ENCODE measurements at places on chromosomes 2 and 18.
A peak's percentile ranks its signal among the peaks of the same experiment; 100 is the strongest.

GRCh38 chr2:153871231-153872221 lies at the start of gene GALNT13:
Gene GALNT13, plus strand, starts transcription at chr2:153871922.
- DNase-seq: peak; percentile 91

- no peak for DNase-seq
Observed at GRCh38 chr2:32250290-32250689, 14.4 kb downstream of the NLRC4 start.

DNA sequence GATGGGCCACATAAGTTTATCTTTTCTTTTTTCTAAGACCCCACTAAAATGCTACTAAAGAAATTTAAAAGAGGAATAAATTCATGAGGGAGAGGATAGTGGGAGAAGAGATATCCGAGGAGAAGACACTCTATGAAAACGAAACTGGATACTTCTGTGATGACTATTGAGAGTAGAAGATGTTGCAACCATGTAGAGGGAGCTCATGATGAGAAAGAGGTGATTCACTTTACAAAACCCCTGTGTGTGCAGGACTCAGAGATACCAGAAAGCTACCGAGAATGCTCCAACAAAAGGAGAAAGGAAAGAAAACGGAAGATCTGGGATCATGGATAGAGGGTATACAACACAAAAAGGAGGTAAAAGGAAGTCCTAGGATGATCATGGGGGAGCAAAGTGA lies 34.9 kb downstream of the SLC38A11 start:
- DNase-seq: no peak

DNA sequence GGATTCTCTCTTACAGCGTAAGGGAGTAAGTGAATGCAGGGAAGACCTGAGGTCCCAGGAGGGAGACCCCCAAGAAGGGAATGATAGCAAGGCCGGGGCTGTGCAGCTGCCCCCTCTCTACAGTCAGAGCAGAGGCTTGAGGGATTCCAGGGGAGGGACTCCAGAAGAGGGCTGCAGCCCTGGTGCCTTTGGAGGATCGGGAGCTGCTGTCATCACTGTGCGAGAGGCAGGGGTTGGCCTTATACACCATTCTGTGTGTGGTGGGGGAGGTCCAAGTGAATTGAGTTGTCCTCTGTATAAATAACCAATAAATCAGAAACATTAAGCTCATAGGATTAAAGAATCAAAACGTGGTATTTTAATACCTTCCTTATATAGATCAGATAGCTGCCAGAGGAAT lies 114.9 kb downstream of the GLI2 start:
- DNase-seq: no peak

GRCh38 chr2:134479696-134480330 lies 225.9 kb downstream of the MGAT5 start:
- DNase-seq: no peak

GRCh38 chr2:25215948-25216679 lies 47.7 kb upstream of the POMC start:
- DNase-seq: no peak

- DNase-seq: no peak
Observed at GRCh38 chr2:137178951-137179377, 413.6 kb downstream of the THSD7B start.

DNA sequence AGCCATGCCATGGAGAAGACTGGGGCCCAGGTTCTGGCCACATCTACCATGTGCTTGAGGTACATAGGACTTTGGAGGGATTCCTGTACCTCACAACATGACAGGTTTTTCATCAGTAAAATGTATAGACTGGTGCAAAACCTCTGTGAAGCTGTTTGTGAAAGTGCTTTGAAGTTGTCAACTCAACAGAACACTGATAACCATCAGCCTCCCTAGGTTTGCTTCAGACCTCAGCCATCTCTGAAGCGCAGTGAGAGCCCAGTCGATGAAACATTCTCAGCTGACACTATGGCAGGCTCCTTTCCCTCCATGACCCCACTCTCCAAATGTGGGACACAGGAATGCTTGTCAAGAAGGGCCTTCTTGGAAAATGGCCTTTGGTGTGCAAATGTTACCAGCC lies 38.6 kb downstream of the STK25 start:
- no peak for DNase-seq

DNA sequence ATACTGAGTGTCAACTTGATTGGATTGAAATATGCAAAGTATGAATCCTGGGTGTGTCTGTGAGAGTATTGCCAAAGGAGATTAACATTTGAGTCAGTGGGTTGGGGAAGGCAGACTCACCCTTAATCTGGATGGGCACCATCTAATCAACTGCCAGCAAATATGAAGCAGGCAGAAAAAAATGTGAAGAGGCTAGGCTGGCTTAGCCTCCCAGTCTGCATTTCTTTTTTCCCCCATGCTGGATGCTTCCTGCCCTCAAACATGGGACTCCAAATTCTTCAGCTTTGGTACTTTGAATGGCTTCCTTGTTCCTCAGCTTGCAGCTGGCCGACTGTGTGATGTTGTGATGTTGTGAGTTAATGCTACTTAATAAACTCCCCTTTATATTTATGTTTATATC lies 577.4 kb downstream of the CPS1 start:
- DNase-seq: no peak

- no peak for DNase-seq
Observed at GRCh38 chr18:59707306-59707705, 10.1 kb upstream of the CCBE1 start.

GRCh38 chr2:227908266-227909054 lies 37.0 kb downstream of the DAW1 start:
- DNase-seq: no peak

DNA sequence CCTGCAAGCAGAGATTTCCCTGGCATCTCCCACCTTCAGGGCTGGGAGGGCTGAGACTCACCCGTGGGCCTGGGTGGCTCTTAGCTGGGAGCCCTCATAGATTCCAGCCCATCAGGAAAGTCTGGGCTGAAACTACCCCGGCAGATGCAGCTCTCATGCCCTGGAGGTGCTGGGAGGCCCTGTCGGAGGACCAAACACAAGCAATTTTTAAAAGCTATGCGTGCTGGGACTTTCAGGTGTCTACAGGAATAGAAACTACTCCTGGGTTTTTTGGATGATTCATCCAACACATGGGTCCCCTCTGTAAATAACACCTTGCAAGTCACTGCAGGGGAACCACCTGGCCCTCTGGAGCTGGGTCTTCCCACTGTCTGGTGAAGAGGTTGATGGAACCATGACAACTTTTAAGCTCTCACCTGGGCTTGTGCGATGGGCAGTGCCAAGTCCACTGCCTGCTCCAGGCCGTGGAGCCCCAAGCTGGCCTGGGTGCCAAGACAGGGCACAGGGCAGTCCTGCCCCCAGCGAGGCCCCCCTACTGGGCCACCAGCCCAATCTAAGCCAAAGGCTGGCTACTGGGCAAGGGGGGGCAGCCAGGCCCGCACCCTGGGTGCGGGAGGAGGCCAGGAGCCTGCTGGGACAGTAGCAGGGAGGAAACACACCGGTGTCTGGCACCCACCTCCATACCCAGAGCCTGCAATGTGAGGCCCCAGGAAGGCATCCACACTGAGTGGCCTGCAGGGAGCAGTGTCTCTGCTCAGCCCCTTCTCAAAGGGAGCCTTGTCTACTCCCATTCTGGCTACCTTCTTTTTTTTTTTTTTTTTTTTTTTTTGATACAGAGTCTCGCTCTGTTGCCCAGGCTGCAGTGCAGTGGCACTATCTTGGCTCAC lies 1.1 kb upstream of the GPR55 start:
- no peak for DNase-seq

GRCh38 chr18:61549889-61550288 lies 216.7 kb downstream of the CDH20 start:
- DNase-seq: no peak

- DNase-seq: no peak
Observed at GRCh38 chr2:68516051-68516955, 48.9 kb downstream of the APLF start.

- peak; percentile 7 for DNase-seq
Observed at GRCh38 chr2:182642328-182642727, 73.7 kb upstream of the DNAJC10 start.

GRCh38 chr2:26632624-26633185 lies 8.5 kb downstream of the CIB4 start:
- DNase-seq: no peak

DNA sequence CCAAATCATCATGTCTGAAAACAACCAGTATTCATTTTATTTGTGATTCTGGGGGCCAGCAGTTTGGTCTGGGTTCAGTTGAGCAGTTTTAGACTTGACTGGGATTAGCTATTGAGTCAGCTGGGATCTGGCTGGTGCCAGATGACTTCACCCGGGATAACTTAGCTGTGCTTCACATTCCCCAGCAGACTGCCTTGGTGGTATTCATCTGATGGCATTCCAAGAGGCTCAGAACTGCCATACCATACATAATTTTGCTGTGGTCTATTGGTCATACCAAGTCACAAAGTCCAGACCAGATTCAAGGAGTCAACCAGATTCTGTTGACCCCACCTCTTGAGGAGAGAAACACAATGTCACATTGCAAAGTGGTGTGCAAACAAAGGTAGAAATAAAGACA lies 7.8 kb upstream of the FSHR start:
- no peak for DNase-seq

GRCh38 chr2:23905155-23905554 lies 21.8 kb downstream of the ATAD2B start:
- no peak for DNase-seq

DNA sequence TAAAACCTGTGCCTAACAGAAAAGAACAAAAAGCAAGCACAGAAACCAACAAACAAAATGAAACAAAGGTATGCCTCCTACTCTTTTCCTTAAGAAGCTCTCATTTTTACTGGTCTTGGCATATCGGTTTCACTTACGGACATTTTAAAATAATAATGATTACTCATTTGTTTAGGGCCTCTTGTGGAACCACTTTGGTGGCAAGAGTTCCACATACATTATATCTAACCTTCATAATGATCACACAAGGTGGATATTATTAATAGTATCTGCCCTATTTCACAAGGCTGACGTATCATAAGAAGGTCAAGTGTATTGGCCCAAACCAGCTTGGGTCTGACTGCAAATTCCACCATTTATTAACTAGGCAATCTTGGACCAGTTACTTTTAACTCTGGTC lies 304.7 kb downstream of the TCF4 start:
- DNase-seq: no peak

DNA sequence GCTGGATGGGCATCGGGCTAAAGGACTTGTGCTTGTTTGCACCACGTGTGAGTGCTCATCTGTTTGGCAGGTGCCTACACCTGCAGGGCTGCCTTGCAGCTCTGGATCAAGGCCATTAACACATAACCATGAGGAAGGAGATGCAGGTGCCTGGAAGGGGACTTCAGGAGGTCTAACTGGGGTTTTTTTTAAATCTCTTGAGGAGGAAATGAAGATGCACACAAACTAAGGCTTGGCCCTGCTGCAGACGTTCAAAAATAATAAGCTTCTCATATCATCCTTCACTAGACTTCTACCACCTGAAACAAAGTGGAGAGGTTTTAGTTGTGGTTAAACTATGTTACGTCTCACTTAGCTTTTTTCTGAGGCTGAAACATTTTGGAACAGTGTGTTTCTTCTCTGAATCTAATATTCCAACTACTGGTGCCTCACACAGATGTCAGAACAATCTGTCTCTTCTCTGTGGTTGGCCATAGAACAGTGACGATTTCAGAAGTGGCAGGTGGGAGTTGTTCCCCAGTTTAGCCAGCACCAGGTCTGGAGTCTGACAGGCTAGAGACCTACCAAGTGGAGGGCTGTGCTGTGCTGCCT lies 36.5 kb downstream of the BCL2L11 start:
- DNase-seq: no peak

DNA sequence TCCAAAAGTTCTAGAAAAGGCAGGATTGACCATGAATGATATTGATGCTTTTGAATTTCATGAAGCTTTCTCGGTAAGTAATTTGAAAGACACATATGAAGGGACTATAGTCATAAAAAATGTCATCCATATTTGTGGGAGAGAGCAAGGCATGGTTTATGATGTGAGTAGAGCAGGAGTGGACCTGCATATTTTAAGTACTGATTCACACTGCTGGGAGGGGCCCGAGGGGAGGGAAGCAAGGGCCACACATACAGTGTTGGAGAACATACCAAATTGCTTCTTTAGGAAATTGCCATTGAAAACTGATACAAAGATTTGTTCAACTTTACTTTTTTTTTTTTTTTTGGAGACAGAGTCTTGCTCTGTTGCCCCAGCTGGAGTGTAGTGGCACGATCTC lies 39.4 kb downstream of the HADHB start:
- DNase-seq: no peak

- DNase-seq: no peak
Observed at GRCh38 chr2:226080334-226080733, 680.8 kb downstream of the NYAP2 start.

DNA sequence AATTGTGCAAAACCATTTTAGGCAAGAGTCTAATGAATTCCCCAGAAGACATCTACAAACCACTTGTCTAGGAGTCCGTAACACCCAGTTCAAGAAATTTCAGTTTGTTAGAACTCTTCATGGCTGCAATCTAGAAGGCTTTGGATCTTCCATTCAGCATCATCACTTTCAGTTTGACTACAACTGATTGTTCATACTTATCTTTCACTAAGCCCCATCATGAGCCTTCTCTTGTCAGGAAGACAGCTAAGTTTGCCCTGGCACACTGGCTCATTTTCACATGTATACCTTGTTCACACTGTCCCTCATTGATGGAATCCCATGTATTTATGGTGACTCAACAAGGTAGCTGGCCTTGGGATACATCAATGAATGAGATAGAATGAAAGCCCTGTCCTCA lies 898.4 kb upstream of the CELF4 start:
- DNase-seq: no peak

DNA sequence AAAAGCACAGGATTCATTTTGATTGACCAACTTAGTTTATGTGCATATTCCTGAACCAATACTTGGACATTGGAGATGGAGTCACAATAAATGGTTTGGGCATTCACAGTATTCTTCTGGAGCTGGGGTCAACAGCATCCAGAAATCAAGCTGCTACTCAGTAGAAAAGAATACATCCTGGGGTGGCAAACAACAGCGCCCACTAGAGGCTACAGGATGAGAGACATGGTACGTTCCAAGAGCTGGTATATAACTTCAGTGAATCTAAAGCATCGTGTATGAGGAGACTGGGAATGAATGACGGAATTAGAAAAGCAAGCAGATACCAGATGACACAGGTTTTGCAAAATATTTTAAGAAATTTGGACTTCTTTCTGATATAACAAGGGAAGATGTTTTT lies 142.9 kb upstream of the FIGN start:
- no peak for DNase-seq
